ENCODE measurements at places on chromosomes 3 and 15.

GRCh38 chr3:155185631-155186071 lies 105.5 kb downstream of the MME start:
- no peak for DNase-seq

DNA sequence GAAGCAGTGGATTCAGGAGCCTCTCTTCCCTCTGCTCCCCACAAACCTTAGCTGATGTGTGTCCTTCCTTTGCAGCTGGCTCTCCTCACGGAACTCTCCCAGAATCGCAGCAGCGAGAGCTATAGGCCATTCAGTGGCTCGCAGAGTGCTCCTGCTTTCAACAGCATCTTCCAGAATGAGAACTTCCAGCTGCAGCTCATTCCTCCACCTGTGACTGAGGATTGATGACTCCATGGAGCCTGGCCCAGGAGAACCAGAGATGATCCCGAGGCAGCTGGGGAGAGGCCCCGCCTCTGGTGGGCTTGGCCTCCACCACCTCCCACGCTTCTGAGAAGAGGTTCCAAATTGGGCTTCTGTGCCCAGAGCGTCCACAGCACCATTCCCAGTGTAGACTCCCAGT lies 101.1 kb downstream of the C3orf70 start:
- no peak for DNase-seq

DNA sequence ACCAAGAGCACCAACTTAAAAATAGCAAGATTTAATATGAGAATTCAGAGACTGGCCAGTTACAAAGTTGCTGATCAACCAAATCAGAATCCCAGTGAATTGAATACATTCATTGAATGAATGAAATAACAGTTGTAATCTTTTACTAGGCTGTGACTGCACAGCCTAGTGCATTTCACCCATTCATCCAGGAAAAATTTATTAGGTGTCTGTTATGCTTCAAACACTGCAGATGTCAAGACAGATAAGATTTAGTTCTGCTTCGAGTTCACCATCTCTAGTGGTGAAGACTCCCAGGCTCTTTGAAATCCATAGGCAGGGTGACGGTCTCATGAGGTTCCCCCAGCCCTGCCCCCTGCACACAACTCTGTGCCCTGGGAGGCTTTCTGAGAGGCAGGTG lies 28.9 kb downstream of the TGM4 start:
- no peak for DNase-seq

- no peak for DNase-seq
Observed at GRCh38 chr15:71791975-71792374, 18.4 kb upstream of the NR2E3 start.

DNA sequence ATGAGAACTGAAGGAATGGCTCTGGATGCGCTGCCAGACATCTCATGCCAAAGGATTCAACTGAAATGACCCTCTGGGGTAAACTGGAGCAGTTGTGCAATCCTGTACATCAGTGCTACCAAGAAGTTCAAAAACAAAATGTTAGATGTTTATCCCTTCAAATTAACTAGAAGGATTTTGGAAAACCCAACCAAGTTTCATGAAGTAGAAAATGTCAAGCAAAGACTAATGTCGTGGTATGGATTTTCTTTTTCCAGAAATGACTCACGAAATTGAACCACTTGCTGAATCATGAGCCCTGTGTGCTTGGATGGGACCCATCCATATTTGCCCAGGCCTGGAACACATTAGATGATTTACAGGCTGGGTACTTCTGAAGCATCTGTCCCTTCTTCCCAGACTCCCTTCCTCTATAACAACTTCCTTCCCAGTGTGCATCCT lies 101.6 kb downstream of the LRTM1 start:
- DNase-seq, result no peak

- DNase-seq, result no peak
Observed at GRCh38 chr3:181317508-181317907, 328.0 kb upstream of the DNAJC19 start.
